T-cell (primary cell): ENCODE measurements at places on chromosomes 13 and 19. TPM values are rescaled to one million over a fixed set of nuclear protein-coding genes. Genes with fewer than 3 reads are reported as not detected.

DNA sequence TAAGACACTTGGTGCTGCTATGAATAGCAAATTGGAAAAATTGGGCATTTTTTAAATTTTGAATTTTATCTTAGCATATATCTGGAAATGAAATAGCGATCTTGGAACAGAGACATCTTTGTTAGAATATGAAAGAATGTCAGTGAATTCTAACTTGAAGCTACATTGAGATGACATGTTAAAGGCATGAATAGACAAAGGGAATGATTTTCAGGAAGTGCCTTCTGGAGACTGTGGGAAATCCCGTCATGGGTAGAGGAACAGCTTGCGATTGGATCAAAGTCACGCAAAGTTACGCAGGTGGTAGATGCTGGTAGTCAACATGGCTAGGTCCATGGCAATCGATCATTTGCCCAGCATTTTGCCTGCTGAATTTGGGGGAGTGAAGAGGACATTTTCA, 43.5 kb downstream of the LRCH1 start:
- no peak for DNase-seq
- H3K36me3 ChIP-seq, result no peaks in the 10 kb centered on the region
- peaks cover 62% of the 10 kb centered on the region for H3K4me1 ChIP-seq
- no peaks in the 10 kb centered on the region for H3K27me3 ChIP-seq

- no peak overlapping the region for H3K27ac ChIP-seq
- H3K27me3 ChIP-seq, result peaks cover 18% of the 10 kb centered on the region
- no peaks in the 10 kb centered on the region for H3K36me3 ChIP-seq
- DNase-seq, result no peak
Measured at GRCh38 chr19:13002166-13002898, 7.1 kb downstream of the NFIX start.

GRCh38 chr13:54165581-54166215, 1137.1 kb downstream of the OLFM4 start:
- no peak overlapping the region for H3K27ac ChIP-seq
- no peaks in the 10 kb centered on the region for H3K27me3 ChIP-seq
- no peak for DNase-seq
- no peaks in the 10 kb centered on the region for H3K4me1 ChIP-seq
- no peak overlapping the region for H3K4me3 ChIP-seq

- H3K27me3 ChIP-seq, result peaks cover 18% of the 10 kb centered on the region
- no peak overlapping the region for H3K4me3 ChIP-seq
- H3K27ac ChIP-seq, result no peak overlapping the region
- H3K4me1 ChIP-seq, result no peaks in the 10 kb centered on the region
- no peaks in the 10 kb centered on the region for H3K36me3 ChIP-seq
Measured at GRCh38 chr19:49201042-49201441, 43.5 kb downstream of the TRPM4 start.

- no peak overlapping the region for H3K4me3 ChIP-seq
- H3K36me3 ChIP-seq, result no peaks in the 10 kb centered on the region
- DNase-seq, result no peak
- H3K27me3 ChIP-seq, result peaks cover 5% of the 10 kb centered on the region
Measured at GRCh38 chr19:30388327-30388726, 16.1 kb downstream of the ZNF536 start.

The SYT3 gene
- 0.41 TPM for total RNA-seq

The ZNF730 gene
- not detected for total RNA-seq

The VN1R2 gene
- not detected for total RNA-seq

GRCh38 chr19:30070968-30071632, 129.1 kb downstream of the URI1 start:
- no peak for DNase-seq
- no peaks in the 10 kb centered on the region for H3K4me1 ChIP-seq
- no peak overlapping the region for H3K4me3 ChIP-seq
- no peak overlapping the region for H3K27ac ChIP-seq
- H3K36me3 ChIP-seq, result no peaks in the 10 kb centered on the region
- H3K27me3 ChIP-seq, result peaks cover 31% of the 10 kb centered on the region

DNA sequence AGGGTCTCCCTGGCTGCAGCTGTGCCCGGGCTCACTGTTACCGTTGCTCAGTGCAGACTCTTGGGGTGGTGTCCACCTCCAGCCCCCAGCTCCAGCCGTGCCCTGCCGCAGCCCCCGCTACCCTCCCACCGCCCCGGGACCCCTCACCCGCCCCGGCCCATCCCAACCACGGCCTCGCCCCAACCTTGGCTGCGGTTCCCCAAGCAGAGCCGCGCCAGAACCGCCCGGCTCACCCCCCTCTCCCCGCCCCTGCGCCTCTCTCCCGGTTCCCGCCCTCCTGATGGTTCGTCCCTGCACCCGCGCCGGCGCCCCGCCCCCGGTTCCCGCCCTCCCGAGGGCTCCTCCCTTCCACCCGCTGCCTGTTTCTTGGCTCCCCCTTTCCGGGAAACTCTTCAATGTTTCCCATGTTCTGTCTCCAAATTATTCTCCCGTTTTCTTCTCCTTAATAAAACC, 40.3 kb downstream of the ANKRD10 start:
- peak overlapping the region; percentile 42 for H3K4me3 ChIP-seq
- H3K36me3 ChIP-seq, result no peaks in the 10 kb centered on the region
- no peak overlapping the region for H3K27ac ChIP-seq

DNA sequence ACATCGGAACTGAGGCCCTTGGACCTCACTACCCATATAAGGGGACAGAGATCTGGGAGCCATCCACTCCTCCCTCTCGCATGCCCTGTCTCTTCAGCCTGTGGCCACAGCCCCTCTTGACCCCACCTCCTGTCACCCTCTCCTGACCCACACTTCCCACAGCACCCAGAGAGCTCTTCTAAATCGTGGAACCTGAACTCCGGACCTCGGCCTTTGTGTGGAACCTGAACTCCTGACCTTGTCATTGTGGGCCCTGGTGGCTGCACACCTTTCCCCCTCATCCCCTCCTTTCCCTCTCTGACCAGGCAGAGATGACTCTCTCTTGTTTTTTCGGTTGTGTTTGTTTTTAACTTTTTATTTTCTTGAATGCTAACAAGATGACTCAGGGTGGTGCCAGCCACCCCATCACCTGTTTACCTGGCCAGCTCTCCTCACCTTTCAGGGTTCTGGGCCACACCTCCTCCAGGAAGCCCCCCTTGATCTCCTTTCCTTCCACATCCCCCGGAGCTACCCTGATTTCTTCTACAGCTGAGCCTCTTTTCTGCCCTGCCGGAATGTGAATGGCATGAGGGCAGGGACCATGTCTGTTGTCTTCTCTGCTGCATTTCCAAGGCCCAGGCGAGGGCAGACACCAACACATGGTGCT, 5.1 kb downstream of the MRPL4 start:
- no peak overlapping the region for H3K27ac ChIP-seq
- no peaks in the 10 kb centered on the region for H3K27me3 ChIP-seq
- H3K36me3 ChIP-seq, result peaks cover 4% of the 10 kb centered on the region
- no peak overlapping the region for H3K4me3 ChIP-seq
- H3K4me1 ChIP-seq, result peaks cover 6% of the 10 kb centered on the region
- no peak for DNase-seq

The AP1M1 gene
- total RNA-seq, result 142 TPM

DNA sequence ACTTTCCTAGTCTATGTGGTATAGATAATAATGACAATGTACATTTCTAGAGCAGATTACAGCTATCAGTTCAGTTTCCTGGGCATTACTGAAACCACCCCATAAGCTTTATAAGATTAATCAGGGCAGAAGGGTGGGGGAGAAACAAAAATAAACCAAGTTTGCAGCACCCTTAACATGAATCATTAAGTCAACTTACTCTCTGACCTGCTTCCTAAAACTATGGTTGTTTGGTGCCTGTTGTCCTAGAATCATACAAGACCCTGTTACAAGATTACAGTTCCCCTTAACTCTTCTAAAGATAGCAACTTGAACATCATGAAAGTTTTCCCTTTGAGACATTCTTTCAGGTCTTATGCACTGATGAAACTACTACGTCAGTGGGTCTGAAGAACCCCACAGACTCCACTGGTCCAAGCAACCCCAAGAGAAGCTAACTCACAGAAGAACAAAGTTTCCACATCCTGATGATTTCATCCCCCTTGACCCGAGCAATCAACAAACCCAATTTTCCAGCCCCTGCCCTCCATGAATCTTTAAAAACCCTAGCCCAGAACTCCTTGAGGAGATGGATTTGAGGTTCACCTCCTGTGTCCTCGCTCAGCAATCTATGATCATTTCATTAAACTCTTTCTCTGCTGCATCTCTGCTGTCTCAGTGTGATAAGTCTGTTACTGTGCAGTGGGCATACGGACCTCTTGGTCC, 336.5 kb downstream of the FOXO1 start:
- H3K4me1 ChIP-seq, result peaks cover 6% of the 10 kb centered on the region
- no peaks in the 10 kb centered on the region for H3K27me3 ChIP-seq
- no peak overlapping the region for H3K4me3 ChIP-seq
- H3K36me3 ChIP-seq, result no peaks in the 10 kb centered on the region
- H3K27ac ChIP-seq, result no peak overlapping the region

- H3K36me3 ChIP-seq, result no peaks in the 10 kb centered on the region
- peak overlapping the region; percentile 96 for H3K27ac ChIP-seq
- H3K4me1 ChIP-seq, result peaks cover 19% of the 10 kb centered on the region
- peak overlapping the region; percentile 89 for H3K4me3 ChIP-seq
- H3K27me3 ChIP-seq, result no peaks in the 10 kb centered on the region
Measured at GRCh38 chr13:50910485-50910805, 854 bp downstream of the RNASEH2B start.

DNA sequence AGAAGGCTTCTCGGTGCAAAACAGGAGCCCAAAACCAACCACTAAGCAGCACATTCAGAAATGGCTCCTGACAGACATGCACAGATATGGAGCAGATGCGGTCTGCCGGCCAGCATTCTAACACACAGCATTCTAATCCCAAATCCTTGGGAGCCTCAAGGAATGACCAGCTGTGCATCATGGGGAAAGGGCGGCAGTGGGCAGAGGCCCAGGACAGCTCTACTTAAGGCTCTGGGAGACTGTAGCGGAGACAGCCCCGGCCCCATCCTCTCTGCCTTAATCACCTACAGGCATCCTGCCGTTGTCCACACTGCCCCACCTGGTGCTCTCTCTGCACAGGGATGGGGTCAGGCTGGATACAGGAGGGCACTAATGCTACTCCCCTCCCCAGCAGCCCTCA, 1016.0 kb downstream of the UQCRFS1 start:
- no peaks in the 10 kb centered on the region for H3K36me3 ChIP-seq
- H3K4me1 ChIP-seq, result no peaks in the 10 kb centered on the region
- no peaks in the 10 kb centered on the region for H3K27me3 ChIP-seq
- no peak overlapping the region for H3K27ac ChIP-seq

DNA sequence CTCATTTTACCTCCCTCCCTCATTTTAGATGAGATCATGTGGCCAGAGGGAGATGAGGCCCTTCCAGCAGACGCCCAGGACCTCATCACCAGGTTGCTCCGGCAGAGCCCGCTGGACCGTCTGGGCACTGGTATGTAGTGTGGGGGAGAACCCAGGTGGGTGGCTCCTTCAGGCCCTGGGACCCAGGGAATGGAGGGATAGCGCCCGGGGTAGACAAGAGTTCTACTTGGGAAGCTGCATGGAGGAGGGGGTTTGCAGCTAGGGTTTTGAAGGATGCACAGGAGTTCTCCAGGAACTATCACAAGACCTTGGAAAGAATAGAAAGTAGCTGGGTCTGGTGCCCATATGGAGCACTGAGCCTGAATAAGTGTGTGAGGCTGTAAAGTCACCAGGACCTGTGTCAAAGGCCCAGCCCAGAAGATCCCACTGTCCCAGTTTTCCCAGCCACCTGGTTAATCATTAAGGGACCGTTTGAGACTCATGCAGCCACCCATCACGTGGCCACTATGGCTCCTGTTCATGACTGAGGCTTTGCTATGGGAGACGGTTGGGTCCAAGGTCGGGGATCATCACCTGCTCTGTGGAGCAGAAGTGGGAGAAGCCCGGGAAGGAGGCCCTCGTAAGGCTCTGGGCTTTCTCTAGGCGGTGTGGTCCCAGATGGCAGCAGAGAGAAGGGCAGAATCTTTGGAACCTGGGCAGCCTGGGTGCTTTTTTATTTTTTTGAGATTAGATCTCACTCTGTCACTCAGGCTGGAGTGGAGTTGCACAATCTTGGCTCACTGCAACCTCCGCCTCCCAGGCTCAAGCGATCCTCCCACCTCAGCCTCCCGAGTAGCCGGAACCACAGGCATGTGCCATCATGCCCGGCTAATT, 17.0 kb upstream of the PIK3R2 start:
- H3K4me3 ChIP-seq, result no peak overlapping the region
- peaks cover 25% of the 10 kb centered on the region for H3K36me3 ChIP-seq
- H3K27me3 ChIP-seq, result no peaks in the 10 kb centered on the region
- DNase-seq, result no peak
- no peaks in the 10 kb centered on the region for H3K4me1 ChIP-seq
- no peak overlapping the region for H3K27ac ChIP-seq

- peaks cover 4% of the 10 kb centered on the region for H3K27me3 ChIP-seq
- H3K27ac ChIP-seq, result no peak overlapping the region
- H3K36me3 ChIP-seq, result peaks cover 2% of the 10 kb centered on the region
- peaks cover 5% of the 10 kb centered on the region for H3K4me1 ChIP-seq
Measured at GRCh38 chr19:51572908-51573307, 1.8 kb downstream of the ZNF175 start.

DNA sequence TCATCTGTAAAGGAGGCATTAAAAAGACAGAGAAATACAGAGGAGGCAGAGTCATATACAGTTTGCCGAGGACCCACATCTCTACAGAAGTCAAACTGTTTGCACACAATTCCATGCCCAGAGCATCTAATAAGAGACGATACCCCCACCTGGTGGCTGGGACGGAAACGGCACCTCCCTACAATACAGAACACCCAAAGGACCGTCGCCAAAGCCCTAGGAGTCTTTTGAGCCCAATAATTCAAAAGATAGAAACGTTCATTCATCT, 703 bp upstream of the PLEKHG2 start:
- peak overlapping the region; percentile 100 for H3K27ac ChIP-seq
- H3K4me3 ChIP-seq, result peak overlapping the region; percentile 20
- peaks cover 59% of the 10 kb centered on the region for H3K4me1 ChIP-seq
- peaks cover 16% of the 10 kb centered on the region for H3K36me3 ChIP-seq
- DNase-seq, result peak; percentile 82
- H3K27me3 ChIP-seq, result no peaks in the 10 kb centered on the region
